ENCODE measurements at places on chromosomes 12 and 14. TPM values are rescaled to one million over a fixed set of nuclear protein-coding genes. Genes with fewer than 3 reads are reported as not detected.

PZP gene
- not detected for total RNA-seq

LTBR gene
- total RNA-seq, result 1.5 TPM

PPP1R1A gene
- total RNA-seq, result not detected

WIF1 gene
- not detected for total RNA-seq

GRCh38 chr12:57159311-57159710 is 11.9 kb upstream of the LRP1-AS start:
- no peak overlapping the region for H3K4me3 ChIP-seq
- H3K4me1 ChIP-seq, result peaks cover 7% of the 10 kb centered on the region
- no peaks in the 10 kb centered on the region for H3K36me3 ChIP-seq
- H3K27me3 ChIP-seq, result no peaks in the 10 kb centered on the region
- H3K27ac ChIP-seq, result no peak overlapping the region

DNA sequence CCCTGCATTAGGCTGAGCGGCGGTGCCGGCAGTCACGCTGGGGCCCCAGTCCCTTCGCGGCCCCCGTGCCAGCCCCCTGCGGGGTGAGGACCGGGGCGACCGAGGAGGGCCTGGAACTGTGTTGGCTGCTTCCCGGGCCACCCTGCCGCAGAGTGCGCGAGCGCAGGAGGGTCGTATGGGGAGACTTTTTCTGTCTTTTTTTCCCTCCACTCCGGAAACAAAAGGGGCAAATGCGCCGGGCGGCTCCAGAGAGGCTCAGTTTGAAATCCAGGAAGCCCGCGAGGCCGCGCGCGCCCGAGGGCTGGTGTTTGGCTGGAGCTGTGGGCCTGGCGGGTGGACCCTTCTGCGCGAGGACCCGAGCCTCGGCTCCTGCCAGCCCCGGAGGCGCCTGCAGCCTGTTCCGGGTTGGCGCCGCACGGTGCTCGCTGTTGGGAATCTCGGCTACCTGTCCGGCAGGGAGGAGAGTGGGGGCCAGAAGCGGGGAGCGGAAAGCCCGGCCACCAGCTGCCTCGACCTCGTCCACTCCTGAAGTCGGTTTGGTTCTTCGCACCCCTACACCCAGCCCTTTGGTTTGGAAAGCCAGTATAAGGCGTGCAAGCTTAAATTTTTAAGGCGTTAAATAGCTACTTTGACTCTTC is 638 bp downstream of the PLEKHG3 start:
- peaks cover 26% of the 10 kb centered on the region for H3K4me1 ChIP-seq
- H3K27ac ChIP-seq, result peak overlapping the region; percentile 80

GRCh38 chr12:103848917-103849491 is 8.0 kb upstream of the NT5DC3 start:
- H3K4me1 ChIP-seq, result no peaks in the 10 kb centered on the region
- no peaks in the 10 kb centered on the region for H3K27me3 ChIP-seq

DNA sequence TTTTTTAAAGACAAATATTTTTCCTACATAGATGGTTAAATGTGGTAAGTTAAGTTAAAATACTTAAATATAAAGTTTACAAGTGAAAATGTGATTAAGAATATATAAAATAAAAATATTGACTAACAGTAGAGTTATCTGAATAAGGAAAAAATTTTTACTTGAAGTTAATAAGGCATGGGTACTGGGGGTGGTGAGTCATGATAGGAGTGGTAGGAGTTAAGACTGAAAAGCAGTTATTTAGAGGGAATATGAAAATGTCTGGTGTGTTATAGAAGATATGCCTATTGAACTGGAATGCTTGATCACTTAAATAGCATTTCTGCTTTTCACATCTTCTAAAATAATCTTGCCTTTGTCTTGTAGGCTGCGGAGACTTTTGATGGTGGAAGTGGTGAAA is 68.7 kb downstream of the CCDC91 start:
- H3K4me1 ChIP-seq, result no peaks in the 10 kb centered on the region
- no peak for DNase-seq
- H3K36me3 ChIP-seq, result peaks cover 9% of the 10 kb centered on the region
- H3K4me3 ChIP-seq, result no peak overlapping the region
- no peak overlapping the region for H3K27ac ChIP-seq
- no peaks in the 10 kb centered on the region for H3K27me3 ChIP-seq

- no peaks in the 10 kb centered on the region for H3K4me1 ChIP-seq
- no peak overlapping the region for H3K4me3 ChIP-seq
- no peak overlapping the region for H3K27ac ChIP-seq
- no peak for DNase-seq
Measured at GRCh38 chr12:97848051-97848450, 385.4 kb downstream of the RMST start.

- no peak overlapping the region for H3K27ac ChIP-seq
- peaks cover 30% of the 10 kb centered on the region for H3K27me3 ChIP-seq
- no peaks in the 10 kb centered on the region for H3K4me1 ChIP-seq
- H3K36me3 ChIP-seq, result no peaks in the 10 kb centered on the region
- DNase-seq, result peak; percentile 36
Measured at GRCh38 chr12:116861320-116861719, 19.9 kb downstream of the HRK start.

- no peaks in the 10 kb centered on the region for H3K36me3 ChIP-seq
- DNase-seq, result no peak
- no peaks in the 10 kb centered on the region for H3K27me3 ChIP-seq
- H3K27ac ChIP-seq, result no peak overlapping the region
- no peaks in the 10 kb centered on the region for H3K4me1 ChIP-seq
Measured at GRCh38 chr12:104154806-104155205, 16.8 kb upstream of the NFYB start.

- no peak overlapping the region for H3K27ac ChIP-seq
- peaks cover 21% of the 10 kb centered on the region for H3K27me3 ChIP-seq
- H3K36me3 ChIP-seq, result no peaks in the 10 kb centered on the region
- DNase-seq, result no peak
Measured at GRCh38 chr12:131589221-131589897, 121.5 kb upstream of the SFSWAP start.

- no peak for DNase-seq
- H3K4me1 ChIP-seq, result peaks cover 2% of the 10 kb centered on the region
- H3K4me3 ChIP-seq, result no peak overlapping the region
- no peaks in the 10 kb centered on the region for H3K36me3 ChIP-seq
Measured at GRCh38 chr14:64715628-64716412, 11.6 kb downstream of the PLEKHG3 start.

GRCh38 chr12:96106137-96106536 is 70.8 kb upstream of the LTA4H start:
- H3K36me3 ChIP-seq, result no peaks in the 10 kb centered on the region
- peaks cover 10% of the 10 kb centered on the region for H3K4me1 ChIP-seq
- DNase-seq, result no peak
- no peak overlapping the region for H3K4me3 ChIP-seq
- H3K27me3 ChIP-seq, result no peaks in the 10 kb centered on the region
- no peak overlapping the region for H3K27ac ChIP-seq

DNA sequence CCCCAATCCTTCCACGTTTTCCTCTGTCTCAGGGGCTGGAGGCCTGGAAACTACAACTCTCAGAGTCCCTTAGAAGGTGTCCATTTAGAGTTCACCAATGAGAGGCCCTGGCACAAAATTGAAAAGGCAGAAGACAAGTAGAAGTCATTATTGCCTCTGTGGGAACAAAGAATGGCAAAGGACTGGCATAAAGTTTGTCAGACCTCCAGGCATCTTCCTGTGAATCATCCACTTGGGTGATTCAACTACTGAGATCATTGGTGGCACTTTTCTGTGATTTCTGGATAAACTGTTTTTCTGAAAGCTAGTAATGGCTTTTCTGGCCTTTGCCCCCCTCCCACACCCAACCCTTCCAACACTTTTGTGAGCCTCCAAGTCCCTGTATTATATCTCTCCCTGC is 42.6 kb upstream of the C12orf42 start:
- no peak overlapping the region for H3K4me3 ChIP-seq
- no peaks in the 10 kb centered on the region for H3K36me3 ChIP-seq
- no peak overlapping the region for H3K27ac ChIP-seq
- no peaks in the 10 kb centered on the region for H3K4me1 ChIP-seq
